ENCODE measurements at places on chromosomes 6 and 20.

DNA sequence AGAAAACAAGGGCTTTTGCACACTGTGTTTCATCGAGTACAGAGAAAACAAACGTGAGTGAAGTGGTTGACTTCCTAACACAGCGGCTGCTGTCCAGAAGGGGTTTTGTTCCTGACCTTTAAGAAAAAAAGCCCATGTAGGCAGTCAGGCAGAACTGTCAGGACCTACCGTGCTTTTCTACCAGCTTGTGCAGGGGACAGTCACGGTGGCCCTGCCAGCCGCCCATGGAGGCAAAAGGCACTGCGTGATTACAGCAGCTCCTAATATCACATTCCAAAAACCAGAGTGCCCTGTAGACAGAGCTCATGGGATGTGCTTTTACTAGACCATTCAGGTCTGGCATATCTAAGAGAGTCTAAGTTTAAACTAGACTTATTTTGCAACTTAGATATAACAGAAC is 12.2 kb downstream of the TNFAIP3 start:
- no peak for DNase-seq

DNA sequence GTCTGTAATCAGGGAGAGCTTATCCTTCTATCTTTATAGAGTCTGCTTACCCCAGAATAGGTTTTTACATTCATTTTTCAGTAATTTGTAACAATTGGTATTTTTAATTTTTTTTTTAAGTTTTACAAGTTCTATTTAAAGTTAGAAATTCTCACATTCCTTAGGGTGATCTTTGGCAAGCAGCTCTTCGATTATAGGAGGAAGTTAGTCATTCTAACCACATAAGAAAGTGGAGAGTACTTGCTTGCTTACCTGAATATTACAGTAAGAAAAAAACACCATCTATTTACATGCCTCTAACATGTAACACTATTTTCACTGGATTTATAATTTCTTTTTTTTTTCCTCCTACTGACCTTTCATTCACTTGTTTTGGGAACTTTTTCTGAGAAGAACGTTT is 6.7 kb downstream of the TSHZ2 start:
- DNase-seq, result no peak

- no peak for DNase-seq
Observed at GRCh38 chr20:64156136-64156885, 7.9 kb upstream of the MYT1 start.

DNA sequence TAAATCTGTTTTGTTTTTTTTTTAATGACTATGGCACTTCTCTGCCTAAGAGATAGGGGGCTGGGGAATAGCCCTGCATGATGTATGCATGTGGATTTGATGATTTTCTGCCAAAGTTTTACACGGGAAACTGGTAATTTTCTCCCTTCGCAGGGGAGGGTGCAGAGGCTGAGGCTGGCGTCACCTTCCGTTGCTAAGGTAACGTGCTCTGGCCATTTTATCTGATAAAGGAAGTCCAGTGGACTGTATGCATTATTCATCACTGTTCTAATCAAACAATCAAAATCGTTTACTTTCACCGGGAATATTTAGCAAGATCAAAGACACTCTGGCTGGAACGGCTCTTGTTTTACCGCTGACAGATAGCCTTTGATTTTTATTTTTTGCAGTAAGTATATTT is 789 bp downstream of the PHACTR1 start:
- no peak for DNase-seq

- no peak for DNase-seq
Observed at GRCh38 chr6:93713974-93714373, 294.6 kb upstream of the EPHA7 start.

GRCh38 chr20:60653111-60653845 is 598.8 kb upstream of the CDH4 start:
- DNase-seq, result no peak

DNA sequence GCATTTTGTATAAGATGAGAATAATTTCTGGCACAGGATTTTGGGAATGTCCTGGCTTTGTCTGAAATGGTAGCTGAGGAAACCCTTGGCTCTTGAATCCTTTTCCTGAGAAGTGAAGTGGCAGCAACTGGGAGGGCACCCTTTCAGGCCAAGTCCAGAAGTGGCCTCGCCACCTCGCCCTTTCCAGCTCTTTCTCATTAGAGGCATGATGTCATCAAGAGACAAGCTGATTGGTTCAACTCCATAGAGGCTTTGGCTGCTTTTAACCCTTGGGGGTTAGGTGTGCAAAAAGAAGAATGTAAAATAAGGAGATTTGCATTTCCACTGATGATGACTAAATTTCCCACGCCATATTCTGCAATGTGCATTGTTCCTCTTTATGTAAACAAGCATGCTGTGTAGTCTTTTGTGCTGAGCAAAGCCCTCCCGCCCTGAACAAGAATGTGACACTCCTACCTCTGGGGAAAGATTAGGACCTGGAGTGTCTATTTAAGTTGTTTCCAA is 116.5 kb downstream of the TCP11 start:
- peak; percentile 62 for DNase-seq

DNA sequence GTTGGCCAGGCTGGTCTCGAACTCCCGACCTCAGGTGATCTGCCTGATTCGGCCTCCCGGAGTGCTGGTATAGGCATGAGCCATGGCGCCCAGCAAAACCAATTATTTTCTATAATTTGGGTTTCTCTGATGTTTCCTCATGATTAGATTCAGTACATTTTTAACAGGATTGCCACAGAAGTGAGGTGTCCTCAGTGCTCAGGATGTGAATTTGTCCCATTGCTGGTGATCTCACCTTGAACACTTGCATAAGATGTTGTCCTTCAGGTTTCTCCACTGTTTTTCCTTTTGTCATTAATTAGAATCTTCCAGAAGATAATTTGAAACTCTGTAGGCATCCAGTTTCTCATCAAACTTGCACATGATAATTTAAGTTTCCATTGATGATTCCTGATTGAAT is 45.4 kb upstream of the RPL7L1 start:
- DNase-seq, result no peak

DNA sequence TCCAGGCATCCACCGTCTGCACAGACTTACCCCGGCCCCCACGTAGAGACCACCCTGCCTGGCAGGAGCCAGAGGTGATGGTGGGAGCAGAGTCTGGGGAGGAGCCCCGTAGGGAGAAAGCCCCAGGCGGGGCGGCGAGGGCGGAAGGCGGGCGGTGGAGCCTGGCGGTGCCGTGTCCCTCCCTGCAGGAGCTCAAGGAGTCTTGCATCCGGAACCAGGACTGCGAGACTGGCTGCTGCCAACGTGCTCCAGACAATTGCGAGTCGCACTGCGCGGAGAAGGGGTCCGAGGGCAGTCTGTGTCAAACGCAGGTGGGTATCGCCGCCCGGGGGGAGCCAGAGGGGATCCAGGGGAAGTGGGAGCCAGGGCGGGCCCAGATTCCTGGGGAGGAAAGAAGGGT is 6.0 kb downstream of the CLPSL1 start:
- no peak for DNase-seq

DNA sequence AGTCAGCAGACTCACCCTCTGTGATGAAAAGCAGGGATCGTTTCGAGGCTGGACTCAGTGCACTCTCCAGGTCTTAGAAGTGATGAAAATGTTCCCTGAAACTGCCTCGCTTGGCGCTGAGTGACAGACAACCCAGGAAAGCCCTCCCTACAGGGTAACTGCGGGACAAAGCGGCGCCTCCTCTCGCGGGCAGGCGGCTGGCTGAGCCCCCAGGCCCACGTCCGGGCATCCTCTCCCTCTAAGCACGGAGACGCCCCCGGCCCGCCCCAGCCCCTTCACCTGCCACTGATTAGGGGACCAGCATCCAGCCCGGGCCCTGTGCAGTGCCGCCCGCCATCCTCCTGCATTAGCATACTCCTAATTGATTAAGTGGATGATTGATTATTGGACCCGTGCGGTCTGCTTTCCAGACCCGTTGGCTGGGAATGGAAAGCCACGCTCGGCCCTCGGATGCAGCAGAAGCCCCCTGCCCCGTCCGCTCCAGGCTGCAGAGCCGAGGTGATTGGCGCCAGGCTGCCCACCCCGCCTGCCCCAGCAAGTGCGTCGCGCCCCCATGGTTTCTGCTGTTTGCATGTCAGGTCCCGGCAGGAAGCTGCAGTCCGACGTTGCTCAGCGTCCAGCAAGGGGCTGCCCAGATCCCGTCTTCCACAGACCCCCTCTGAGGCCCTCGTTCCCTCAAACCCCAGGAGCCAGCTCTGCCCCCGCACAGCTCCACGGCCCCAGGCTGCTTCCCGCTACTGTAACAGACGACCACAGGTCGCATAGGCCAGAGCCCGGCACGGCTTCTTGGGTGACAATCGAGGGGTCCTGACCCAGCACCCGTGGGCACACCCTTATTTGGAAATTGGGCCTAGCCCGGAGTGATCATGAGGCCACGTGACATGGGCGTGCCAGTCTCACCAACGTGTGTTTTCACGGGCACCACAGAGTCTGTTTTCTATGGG is 131.6 kb downstream of the DLL1 start:
- DNase-seq, result no peak

DNA sequence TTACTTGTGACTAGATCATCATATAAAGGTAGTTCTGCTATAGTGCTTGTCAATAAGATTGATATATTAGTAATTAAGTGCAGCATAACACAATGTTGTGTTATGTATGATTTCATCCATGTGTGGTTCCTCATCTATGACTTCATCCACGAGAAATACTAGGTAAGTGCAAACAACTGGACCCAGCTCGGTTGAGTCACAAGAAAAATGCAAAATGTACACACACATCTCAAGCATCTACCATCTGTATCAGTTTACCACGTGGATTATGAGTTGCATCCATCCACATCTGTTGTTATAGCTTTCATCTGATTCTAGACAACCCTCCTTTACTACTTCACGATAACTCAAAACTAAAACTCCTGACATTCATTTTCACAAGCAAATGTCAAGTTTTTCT is 517.0 kb upstream of the CITED2 start:
- DNase-seq, result no peak

GRCh38 chr6:168999392-168999791 is 254.3 kb downstream of the THBS2 start:
- no peak for DNase-seq

DNA sequence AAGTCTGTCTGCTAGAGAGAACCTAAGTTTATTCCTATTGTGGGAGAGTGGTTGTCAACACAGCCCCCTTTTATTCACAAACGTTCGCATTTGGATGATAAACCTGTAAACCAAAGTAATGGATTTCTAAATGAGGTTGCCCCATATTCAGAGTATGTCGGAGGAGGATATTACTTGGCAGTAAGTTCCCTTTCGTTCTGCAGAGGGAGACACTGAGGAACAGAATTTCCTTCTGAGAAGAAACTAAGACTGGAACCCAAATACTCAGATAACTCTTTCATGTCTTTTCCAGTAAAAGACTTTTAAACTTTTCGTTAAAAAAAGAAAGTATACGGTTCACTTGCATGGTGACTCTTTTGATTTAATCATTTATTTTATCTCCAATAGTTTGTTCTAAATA is 754.6 kb upstream of the MMS22L start:
- no peak for DNase-seq

DNA sequence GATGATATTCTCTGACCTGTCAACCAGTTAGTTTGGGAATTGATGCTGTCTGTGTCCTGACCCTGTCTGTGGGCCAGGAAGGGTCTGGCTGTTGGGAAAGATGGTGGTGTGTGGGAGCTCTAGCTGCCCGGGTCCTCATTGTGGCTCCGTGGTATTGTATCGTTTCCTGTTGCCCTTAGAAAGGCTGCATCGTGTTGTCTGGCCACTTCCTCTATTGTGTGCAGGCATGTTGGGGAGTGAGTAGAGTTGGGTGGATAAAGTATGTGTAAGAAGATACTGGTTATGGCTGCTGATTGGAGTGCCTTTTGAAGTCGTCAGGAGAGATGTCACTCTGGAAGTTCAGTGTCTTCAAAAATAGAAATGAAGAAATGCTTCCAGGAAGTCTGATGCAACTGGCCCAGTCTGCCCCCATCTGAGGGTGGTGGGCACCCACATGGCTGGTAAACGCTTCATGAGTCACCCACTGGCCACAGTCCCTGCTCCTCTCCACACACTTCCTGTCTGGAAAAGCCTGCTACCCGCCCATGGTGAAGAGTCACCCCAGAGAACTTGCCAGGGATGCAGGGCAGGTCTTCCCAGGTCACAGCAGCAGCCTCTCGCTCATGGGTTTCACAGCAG is 27.9 kb downstream of the PPARD start:
- peak; percentile 49 for DNase-seq

- no peak for DNase-seq
Observed at GRCh38 chr6:105346052-105346451, 56.8 kb downstream of the PREP start.

GRCh38 chr6:33707771-33708170 is 3.7 kb downstream of the UQCC2 start:
- DNase-seq, result no peak

- DNase-seq, result no peak
Observed at GRCh38 chr6:155216312-155217046, 47.3 kb upstream of the CLDN20 start.

DNA sequence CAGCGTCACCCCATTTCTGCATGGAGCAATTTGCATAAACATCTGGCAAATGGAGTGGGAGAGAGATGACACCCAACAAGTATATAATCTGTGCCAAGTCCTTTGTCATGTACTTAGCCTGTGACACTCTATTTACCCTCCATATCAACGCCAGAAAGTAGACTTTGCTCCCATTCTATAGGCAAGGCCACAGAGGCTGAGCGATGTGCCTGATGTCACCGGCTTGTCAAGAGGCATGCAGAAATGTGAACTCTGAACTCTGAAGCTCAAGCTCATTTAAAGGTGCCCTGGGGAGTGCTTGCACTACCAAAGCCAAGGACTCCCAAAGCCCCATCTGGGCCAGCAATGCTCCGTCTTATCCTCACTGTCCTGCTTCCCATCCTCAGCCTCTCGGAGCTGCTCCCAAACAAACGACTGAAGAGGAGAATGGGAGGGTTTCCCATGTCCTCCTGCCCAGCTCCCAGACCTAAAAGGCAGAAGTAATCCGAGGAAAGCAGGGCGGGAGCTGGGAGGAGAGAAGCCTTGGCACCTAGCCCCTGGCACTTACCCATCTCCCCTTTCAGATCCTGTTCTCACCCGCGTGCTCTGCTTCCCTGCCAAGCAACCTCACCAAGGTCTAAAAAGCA is 9.2 kb downstream of the CPNE5 start:
- peak; percentile 69 for DNase-seq

- no peak for DNase-seq
Observed at GRCh38 chr20:11217326-11218172, 543.8 kb upstream of the JAG1 start.

- no peak for DNase-seq
Observed at GRCh38 chr20:62736026-62736406, 27.4 kb downstream of the NTSR1 start.

GRCh38 chr6:3755637-3756545 is 4.4 kb upstream of the PXDC1 start:
- DNase-seq, result no peak

- DNase-seq, result no peak
Observed at GRCh38 chr6:54074578-54075195, 36.6 kb upstream of the MLIP start.

GRCh38 chr6:36840432-36841403 is 1.5 kb upstream of the CPNE5 start:
- DNase-seq, result peak; percentile 62

DNA sequence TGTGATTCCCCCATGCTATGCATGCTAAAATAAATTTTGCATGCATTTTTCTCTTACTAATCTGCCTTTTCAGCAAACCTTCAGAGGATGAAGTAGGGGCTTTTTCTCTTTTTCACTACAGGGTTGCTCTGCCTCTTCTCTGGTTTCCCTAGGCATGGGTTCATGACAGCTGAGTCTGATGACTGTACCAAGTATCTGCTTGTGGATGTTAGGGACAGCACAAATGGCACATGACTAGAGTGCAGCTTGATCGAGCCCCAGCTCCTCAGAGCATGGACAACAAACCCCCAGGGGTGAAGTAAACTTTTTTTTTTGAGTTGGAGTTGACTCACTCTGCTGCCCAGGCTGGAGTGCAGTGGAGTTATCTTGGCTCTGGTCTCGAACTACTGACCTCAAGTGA is 57.1 kb upstream of the GCM1 start:
- DNase-seq, result no peak
